NB4 (cell line): ENCODE measurements at places on chromosomes 6 and 20.
A peak's percentile ranks its signal among the peaks of the same experiment; 100 is the strongest.

GRCh38 chr6:31580807-31581433 lies 1.3 kb downstream of the LTB start:
- DNase-seq = peak; percentile 93

DNA sequence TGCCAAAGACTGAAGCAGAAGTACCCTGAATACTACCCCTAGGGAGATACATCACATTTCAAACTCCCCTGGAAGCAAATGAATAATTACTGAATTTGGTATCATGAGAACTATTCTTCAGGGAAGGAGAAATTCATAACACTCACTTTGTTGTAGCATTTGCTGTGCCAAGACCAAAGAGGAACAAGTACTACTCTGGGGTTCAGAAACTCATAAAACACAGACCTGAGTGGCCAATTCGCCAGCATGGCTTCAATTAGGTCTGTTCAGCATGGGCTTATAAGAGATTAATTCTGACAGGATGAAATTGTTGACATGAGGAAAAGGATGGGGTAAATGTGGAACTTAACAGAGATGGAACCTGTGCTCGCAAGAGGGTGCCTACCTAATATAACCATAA lies 6.5 kb downstream of the ELOVL5 start:
- DNase-seq = no peak

DNA sequence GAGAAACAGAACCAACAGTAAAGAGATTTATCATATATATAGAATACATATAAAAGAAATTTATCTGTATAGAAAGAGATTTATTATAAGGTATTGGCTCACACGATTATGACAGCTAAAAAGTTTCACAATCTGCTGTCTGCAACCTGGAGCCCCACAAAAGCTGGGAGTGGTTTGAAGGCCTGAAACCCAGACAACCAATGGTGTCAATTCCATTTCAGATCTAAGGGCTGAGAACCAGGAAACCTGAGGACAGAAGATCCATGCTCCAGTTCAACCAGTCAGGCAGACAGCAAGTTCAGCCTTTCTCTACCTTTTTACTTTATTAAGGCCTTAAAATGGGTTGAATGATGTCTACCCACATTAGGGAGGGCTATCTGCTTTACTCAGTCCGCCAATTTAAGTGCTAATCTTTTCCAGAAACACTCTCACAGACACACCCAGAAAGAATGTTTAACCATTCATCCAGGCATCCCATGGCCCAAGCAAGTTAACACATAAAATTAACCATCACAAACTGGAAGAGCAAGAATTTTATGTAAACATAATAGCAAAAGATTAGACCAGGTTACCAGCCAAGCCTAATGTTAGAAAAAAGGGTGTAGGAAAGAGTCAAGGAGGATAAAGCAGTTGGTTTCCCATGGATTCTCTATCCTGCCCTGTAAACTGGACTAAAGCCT lies 170.9 kb downstream of the FUT9 start:
- DNase-seq = no peak

- peak; percentile 72 for DNase-seq
Measured at GRCh38 chr6:28105245-28105639, 19.2 kb upstream of the ZSCAN16 start.

- peak; percentile 84 for DNase-seq
Measured at GRCh38 chr20:50353289-50353961, 156.8 kb upstream of the PTPN1 start.

DNA sequence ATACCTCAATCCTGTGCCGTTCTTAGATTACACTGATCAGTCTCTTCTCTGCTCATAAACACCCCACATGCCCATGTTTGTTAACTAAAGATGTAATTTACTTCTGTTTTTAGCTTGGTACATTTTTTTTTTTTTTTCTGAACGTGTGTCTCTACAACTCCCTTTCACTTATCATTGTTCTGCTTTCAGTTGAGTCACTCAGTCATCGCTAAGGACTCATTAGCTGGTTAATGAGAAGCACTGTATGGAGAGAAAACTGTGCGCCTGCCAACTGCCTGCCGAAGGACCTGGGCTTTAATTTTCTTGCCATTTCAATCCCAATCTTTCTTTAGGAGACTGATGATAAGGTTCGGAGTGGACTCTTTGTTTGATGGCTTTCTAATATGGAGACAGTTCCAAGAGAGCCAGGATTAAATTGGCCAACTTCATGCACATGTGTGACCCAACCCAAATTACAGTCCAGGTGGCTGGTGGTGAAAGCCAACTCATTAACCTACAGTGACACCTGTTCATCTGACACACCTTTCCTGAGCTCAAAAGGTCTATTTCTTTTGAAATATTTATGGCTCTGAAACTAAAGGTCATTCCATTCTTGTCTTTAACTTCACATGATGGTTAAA lies 334.1 kb downstream of the BCKDHB start:
- DNase-seq = no peak

- no peak for DNase-seq
Measured at GRCh38 chr6:125678601-125679000, 70.8 kb upstream of the HEY2 start.

DNA sequence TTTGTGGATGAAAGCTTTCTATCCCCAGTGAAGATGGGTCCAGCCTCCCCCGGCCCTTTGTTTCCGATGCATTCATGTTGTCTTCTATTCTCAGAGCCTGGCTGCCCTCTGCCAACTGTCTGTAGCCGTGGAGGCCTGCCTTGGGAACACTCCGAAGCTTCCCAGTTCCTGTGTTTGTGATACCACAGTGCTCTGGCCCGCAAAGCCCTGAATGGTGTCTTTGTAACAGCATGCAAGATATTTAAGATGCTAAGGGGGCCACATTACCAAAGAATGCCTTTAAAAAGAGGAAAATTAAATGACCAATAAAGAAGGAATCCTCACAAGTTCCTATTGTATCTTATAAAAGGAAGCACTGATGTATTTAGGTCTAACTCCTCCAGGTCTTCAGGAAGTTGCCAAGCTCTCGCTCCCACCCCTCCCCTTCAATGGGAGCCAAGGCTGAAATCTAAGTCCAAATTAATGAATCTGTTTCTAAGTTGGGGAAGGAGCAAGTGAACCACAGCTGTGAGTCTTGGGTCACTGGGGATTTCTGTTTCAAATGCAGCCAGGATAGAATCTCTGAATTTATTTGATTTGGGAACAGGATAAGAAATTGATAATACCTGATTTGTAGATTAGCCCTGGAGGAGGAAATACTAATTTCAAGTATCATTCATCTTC lies 596.1 kb downstream of the QKI start:
- DNase-seq = no peak

- DNase-seq = peak; percentile 57
Measured at GRCh38 chr6:35489995-35490791, 6.7 kb downstream of the TEAD3 start.

DNA sequence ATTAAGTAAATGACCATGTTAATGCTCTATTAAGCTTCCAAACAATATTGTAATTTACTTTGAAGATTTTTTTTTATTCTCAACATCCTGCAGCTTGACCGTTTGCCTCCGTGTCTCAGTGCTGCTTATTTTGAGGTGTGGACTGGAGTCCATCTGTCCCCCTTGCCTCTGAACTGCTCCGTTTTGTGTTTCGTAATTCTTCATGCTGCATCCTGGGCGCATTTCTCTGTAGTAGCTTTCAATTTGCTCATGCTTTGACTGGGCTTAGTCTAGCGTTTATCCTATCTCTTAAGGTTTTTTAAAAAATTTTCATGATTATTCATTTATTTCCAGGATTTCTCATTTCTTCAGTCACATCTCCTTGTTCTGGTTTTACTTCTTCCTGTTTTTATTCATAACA lies 37.8 kb downstream of the PTPN1 start:
- no peak for DNase-seq

GRCh38 chr20:57395111-57395966 lies 4.1 kb downstream of the RBM38 start:
- no peak for DNase-seq

- no peak for DNase-seq
Measured at GRCh38 chr20:54535746-54536145, 60.4 kb downstream of the DOK5 start.

DNA sequence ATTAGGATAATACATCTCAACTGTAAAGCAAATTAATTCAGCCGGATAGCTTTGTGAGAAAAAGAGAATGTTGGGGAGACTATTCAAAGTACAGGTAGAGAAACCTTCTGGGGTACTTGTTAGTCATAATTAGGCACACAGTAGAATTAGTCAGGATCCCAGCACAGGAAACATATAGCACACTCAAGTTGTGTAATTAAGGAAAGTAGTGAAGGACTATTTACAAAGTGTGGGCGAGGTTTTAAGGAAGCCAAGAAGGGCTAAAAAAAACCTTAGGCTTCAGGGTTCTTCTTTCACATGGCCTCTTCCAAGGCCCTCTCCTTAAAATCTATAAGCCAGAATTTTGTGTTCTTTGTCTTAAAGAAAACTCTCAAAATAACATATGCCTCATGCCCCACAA lies 126.7 kb downstream of the RTN4IP1 start:
- DNase-seq = peak; percentile 59

DNA sequence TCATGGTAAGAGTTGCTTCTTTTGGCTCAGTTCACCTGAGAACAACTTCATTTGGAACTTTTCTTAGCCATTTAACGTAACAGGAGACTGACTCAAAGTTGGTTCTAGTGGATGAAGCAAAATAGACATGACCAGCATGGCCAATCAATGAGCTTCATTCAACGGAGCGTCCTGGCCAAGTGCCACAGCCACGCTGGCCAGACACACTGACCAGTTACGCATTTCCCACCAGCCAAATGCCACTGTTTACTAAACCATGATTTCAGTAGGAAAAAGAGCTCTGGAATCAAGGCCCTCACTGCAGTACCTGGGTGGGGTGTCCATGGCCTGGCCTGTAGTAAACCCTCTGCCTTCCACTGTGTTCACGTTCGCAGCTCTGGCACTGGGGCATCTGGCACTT lies 80.4 kb downstream of the POPDC3 start:
- DNase-seq = no peak

DNA sequence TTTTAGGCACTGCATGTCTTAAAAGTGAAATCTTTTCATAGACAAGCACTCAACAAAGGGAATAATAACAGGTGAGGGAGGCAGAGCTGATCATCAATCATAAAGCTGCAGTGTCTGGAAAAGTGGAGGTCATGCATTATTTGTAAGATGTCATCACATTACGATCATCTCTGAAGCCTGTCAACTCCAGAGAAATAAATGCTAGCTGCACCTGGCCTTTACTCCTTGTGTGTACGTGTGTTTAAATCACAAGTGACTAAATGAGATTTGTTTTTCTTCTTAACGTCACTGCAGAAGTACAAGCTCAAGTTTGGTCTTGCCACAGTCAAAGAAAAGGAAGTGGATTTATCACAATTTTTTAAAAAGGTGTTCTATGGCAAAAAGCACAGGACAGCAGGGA lies 275.5 kb upstream of the SGK1 start:
- no peak for DNase-seq

DNA sequence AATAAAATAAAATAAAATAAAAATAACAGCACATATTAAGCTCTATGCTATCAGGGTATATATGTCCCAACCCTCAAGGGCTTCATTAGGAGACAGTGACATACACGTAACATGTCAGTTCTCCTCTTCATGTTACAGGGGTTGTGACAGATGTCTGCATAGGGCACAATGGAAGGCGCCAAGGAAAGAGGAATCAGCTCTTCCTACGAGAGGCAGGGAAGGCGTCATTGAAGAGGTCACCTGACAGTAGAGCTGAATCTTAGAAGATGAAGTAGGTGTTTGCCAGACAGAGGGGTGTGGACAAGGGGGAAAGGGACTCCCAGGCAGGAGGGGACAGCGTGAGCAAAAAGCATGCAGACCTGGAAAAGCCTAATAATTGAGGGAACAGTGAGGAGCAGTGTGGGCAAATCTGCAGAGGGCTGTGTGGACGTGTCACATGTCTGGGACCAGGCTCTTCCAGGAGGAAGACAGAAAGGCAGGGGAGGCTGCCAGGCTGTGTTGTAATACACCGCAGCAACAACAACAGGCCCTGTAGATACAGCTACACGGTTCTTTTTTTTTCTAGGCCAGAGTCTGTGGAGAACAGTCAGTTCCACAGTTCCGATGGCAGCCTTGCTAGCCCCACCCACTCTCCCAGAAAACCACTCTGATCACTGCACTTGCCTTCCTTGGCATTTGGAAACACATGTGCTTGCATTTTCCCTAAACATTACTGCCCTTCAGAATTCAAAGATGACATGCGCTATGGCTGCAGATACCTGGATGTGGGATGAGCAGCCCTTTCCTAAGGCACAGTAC lies 2.5 kb upstream of the FKBP5 start:
- peak; percentile 85 for DNase-seq

DNA sequence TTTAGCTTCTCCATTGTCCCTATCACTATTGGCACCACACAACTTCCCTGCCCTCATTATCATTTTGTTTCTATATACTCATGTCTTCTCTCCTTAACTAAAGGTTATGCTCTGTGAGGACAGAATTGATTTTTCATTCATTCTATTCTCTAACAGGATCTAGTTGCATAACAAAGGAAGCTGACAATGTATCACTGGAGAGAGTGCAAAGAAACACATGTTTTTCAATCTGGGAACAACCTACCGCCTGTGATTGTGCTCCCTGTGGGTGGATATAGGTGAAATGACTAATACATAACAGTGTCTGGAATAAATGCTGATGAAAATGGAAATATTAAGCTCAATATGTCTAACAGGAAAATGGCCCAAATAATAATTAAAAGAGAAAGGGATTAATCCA lies 56.6 kb downstream of the COL12A1 start:
- DNase-seq = no peak

DNA sequence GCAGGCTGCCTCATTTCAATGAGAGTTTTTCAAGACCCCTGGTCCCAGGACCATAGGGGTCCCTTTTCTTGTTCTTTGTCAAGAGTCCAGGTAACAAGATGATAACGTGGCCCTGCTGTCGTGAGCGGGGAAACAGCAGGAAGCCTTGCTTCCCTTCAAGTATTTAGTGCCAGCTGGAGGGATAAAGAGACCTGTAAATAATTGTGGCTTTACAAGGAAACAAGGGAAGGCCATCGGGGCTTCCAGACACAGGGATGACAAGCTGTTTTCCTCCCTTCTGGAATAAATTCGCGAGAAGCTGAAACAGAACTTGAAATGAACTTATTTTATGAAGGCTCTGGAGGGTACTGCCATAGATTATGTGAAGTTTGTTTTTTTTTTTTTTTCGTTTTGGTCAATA lies 163.2 kb downstream of the SYNDIG1 start:
- DNase-seq = no peak

DNA sequence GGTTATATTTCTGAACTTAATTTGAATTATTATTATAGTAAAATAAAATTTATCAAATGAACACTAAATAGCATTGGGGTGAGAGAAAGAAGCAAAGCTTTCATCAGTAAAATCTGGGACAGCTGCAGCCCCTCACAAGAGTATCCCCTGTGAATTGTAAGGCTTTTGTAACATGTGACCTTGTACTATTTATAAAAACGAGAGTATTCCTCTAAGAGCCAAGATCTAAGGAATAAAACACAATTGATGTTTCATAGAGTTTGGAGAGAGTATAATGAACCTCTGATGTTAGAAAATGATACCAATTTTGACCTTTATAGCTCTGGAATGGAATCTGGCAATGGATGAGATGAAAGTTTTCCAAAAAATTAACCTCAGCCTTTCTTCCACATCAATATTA lies 617.2 kb upstream of the ID4 start:
- DNase-seq = no peak
